ENCODE measurements at places on chromosomes 13 and 19. TPM values are rescaled to one million over a fixed set of nuclear protein-coding genes. Genes with fewer than 3 reads are reported as not detected.

GRCh38 chr19:42024622-42025111 is 30.6 kb upstream of the ATP1A3 start:
- DNase-seq, result no peak

Gene LRG1
- 6.9 TPM for total RNA-seq

GRCh38 chr13:40780822-40781401 is 8.5 kb upstream of the SLC25A15 start:
- peak; percentile 81 for DNase-seq

- no peak for DNase-seq
Observed at GRCh38 chr19:19782783-19783182, 38.8 kb downstream of the ZNF506 start.

DNA sequence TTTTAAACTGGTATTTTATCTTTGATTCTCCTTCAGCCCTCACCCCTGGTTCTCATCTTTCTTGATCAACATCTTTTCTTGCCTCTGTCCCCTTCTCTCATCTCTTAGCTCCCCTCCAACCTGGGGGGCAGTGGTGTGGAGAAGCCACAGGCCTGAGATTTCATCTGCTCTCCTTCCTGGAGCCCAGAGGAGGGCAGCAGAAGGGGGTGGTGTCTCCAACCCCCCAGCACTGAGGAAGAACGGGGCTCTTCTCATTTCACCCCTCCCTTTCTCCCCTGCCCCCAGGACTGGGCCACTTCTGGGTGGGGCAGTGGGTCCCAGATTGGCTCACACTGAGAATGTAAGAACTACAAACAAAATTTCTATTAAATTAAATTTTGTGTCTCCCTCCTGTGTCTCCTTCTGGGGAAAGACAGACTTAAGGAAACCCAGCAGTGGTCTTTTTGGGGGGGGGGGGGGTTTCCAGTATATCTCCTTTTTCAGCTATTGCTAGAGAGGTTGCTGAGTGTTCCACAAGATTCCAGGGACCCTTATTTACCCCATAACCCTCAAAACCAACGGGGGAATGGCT is 1.5 kb upstream of the RAD23A start:
- no peak for DNase-seq

GRCh38 chr19:7953060-7953459 is 9.6 kb upstream of the TIMM44 start:
- DNase-seq, result no peak

Gene ZNF665
- total RNA-seq, result 1.5 TPM

- DNase-seq, result no peak
Observed at GRCh38 chr19:49387936-49388372, at the start of gene KASH5. Gene KASH5 (plus strand): TSS chr19:49388249. CDS start chr19:49390884, 2,635 bp downstream.

Gene UNC13A
- 0.49 TPM for total RNA-seq

Gene MYH14
- 51.6 TPM for total RNA-seq

DNA sequence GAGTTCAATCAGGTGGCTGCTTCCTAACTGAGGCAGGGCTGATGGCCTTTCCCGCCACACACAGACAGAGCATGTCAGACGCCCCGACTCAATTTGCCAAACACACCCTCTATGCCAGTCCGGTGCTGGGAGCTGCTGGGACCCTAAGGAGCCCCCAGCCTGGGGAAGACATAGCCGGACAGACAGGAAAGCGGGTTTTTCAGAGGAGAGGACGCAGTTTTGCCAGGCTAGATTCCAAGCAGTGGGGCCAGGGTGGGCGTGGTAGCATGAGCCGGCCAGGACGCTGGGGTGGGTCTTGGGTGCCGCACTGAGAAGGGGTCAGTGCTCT is 19.8 kb downstream of the MAST3 start:
- no peak for DNase-seq

Gene KLK8
- total RNA-seq, result 16.2 TPM

Gene CBLC
- 42.2 TPM for total RNA-seq

DNA sequence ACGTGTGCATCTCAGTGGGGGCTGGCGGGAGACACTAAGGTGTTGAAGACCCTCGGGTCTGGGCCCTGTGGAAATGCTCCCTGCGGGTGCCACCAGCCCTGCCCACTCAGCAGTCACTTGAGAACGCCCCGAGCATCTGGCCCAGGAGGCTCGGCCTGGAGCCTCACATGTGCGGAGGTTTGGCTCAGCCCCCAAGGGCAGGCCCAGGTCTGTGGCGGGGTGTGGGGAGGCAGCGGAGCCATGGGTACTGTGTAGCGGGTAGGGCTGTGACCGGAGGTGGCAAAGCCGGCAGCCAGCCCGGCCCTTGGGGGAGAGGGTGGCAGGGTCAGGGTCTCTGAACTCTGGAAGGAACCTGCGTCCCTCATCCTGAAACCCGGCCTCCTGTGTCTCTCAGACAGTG is 37.6 kb downstream of the MCF2L start:
- no peak for DNase-seq

Gene NAPSA
- total RNA-seq, result 0.74 TPM

GRCh38 chr13:65601855-65602254 is 1628.3 kb downstream of the PCDH9 start:
- DNase-seq, result no peak

Gene ZNF728
- 0.49 TPM for total RNA-seq

DNA sequence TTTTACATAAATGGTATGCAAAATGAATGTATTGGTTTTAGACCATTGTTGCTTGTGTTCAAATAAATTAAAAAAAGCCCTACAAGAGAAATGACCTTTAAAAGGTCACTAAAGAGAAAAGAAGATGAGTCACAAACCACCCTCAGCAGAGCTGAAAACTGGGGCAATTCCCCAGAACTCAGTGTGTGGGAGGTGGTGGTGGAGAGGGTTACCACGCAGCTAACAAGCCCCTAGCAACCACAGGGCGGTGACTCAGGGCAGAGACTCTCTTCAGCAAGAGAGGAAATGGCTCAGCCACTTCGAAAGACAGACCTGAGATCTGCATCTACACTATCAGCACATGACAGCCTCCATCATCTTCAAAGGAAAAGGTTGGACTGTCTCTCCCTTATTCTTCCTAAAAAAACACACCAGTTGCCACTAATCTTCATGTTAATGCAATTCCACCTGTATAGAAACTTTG is 29.4 kb upstream of the NDFIP2 start:
- no peak for DNase-seq

DNA sequence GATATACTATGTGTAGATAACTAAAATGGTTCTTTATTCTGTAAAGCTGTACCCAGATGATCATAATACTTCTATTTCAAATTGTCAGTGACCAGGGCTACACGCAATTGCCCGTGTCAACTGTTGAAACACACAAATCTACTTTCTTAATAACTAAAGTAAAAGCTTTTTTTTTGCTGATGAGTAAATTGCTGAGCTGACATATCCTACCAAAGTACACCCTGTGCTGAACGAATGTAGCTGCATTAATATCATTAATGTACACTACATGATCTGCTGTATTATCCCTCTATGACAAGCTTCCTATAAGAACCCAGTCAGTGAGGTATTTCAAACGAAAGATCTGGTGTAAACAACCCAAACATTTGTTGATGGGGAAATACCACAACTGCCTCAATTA is 827.2 kb upstream of the ATXN8OS start:
- DNase-seq, result no peak

- DNase-seq, result no peak
Observed at GRCh38 chr19:2150794-2151338, 500 bp downstream of the AP3D1 start.

GRCh38 chr13:33958964-33959363 is 141.0 kb downstream of the RFC3 start:
- DNase-seq, result no peak
